ENCODE measurements at places on chromosomes 12 and 14.

GRCh38 chr12:45388545-45388944 lies 172.7 kb downstream of the ANO6 start:
- DNase-seq = no peak

DNA sequence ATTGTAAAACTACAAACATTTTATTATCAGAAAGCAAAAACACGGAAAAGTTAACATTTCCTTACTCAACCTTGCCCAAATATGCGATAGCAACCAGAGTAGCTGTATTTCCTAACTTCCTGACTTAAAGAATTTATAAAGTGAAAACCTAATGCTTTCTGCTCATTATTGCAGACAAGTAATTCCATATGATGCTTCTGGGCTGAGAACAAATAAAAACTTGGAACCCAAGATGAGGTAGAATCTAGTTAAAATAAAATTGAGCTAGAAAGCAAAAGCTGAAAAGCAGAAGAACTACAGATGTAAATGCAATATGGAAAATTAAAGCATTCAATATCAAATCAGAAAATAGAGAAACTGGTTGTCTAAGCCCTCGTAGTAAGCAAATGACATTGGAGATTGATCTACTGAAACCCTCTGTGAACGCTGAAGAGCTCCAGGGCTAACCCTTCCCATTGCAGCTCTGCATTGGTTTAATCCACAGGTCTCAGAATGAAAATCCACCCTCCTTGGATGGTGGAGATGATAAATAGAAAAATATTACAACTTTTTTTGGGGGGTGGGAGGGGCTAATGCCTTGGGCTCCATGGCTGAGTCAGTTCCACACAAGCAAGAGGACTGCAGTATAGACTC lies 40.7 kb downstream of the CORO1C start:
- no peak for DNase-seq

GRCh38 chr12:25629341-25629740 lies 76.3 kb upstream of the LMNTD1 start:
- DNase-seq = no peak

- no peak for DNase-seq
Observed at GRCh38 chr12:123941624-123942237, 30.9 kb downstream of the CCDC92 start.

- DNase-seq = no peak
Observed at GRCh38 chr12:101935890-101936746, 58.7 kb downstream of the DRAM1 start.

DNA sequence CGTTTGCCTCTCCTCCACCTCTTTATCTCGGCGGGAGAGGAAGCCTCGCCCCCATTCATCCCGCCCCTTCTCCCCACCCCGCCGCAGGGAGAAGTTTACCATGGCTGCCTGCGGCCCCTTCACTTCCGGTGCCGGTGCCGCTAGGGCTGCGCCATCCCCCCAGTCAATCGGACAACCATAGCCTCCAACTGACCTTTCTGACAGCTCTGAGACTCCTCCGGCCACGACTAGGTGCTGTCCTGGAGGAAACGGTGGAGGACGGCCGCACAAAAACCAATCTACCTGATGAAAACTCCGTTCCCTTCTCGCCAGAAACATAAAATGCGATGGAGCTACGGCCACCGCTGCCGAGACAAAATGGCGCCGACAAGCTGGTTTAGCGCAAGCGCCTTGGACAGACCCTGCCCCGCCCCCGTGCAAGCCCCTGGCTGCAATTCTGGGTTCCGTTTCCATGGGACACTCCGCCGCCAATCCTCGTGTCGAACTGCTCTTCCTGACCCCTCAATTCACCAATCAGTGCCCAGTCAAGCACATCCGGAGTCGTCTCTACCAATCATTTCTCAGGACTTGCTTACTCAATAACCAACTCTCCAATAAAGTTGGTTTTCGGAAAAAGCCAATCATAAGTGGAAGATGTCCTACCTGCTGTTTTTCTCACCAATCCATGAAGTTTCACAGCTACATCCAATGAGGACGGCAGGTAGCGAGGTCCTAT lies 436 bp upstream of the ARID4A start:
- peak; percentile 97 for DNase-seq

- DNase-seq = no peak
Observed at GRCh38 chr12:27984275-27984674, 11.7 kb upstream of the PTHLH start.

GRCh38 chr12:103475073-103475472 lies 20.7 kb downstream of the C12orf42 start:
- no peak for DNase-seq

- DNase-seq = no peak
Observed at GRCh38 chr12:121810234-121810817, 6.5 kb downstream of the SETD1B start.

DNA sequence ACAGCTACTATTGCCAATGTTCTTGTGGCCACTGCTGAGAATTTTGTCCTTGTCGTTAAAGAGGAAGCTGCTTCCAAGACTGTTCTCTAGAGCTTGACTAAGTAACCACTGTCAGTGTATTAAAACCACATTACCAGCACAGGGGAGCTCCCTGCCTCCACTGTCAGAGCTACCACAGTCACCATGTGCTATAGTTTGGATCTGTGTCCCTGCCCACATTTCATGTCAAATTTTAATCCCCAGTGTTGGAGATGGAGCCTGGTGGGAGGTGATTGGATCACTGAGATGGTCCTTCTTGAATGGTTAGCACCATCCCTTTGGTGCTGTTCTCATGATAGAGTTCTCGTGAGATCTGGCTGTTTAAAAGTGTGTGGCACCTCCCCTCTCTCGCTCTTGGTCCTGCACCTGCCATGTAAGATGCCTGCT lies 23.2 kb upstream of the RAP1B start:
- peak; percentile 24 for DNase-seq

- no peak for DNase-seq
Observed at GRCh38 chr12:129467726-129468125, 436.1 kb downstream of the TMEM132D start.

DNA sequence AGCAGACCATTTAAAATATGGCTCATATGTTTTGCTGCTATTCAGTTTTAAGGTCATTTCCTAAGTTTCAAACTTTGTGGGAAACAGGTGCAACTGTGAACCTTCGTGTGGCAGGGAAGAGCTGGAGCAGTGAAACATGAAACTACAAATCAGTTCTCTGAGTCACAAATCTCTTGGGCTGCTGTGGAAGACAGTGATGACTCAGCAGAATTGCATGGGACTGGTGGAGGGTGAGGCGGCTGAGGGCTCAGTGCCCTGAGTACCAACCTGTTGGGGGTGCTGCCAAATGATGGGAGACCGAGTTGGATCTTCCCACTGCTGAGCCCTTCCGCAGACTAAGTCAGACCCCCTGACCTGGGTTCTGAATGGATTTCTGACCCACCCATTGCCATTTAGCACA lies 8.4 kb upstream of the CALM1 start:
- no peak for DNase-seq

- no peak for DNase-seq
Observed at GRCh38 chr12:95143621-95144205, 70.3 kb upstream of the NR2C1 start.

- DNase-seq = no peak
Observed at GRCh38 chr14:60661721-60662120, 12.4 kb upstream of the SIX1 start.

DNA sequence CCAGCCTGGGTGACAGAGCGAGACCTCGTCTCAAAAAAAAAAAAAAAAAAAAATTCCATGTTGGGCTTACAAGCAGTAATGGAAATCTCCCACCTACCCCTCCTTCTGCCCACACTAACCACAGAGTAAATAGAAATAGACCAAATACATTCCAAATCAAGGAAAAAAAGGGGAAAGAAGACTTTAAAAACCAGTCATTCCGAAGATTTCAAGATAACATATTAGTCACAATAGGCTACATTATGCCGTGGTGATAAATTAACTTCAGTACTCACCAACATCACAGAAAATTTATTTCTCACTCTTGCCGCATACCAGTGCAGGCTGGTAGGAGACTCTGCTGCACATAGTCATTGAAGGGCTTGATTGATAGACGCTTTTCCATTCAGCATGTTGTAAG lies 15.5 kb upstream of the ETV6 start:
- DNase-seq = no peak

DNA sequence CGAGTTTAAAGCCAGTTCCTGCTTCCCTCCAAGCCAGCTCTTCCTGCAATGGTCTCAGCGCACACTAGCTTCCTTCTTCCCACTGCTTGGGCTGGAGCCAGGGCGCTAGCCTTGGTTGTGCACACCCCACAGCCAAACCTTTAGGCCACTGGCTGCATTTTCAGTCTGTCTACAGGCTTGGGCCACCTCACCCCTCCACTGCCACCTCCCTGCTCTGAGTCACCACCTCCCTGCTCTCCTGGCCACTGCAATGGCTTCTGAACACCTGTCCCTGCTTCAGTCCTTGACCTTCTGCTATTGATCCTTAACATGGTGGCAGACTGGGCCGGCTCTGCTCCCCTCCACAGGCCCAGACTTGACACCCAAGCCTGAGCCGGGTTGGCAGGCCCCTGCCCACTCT lies 151.1 kb downstream of the RBM19 start:
- no peak for DNase-seq

DNA sequence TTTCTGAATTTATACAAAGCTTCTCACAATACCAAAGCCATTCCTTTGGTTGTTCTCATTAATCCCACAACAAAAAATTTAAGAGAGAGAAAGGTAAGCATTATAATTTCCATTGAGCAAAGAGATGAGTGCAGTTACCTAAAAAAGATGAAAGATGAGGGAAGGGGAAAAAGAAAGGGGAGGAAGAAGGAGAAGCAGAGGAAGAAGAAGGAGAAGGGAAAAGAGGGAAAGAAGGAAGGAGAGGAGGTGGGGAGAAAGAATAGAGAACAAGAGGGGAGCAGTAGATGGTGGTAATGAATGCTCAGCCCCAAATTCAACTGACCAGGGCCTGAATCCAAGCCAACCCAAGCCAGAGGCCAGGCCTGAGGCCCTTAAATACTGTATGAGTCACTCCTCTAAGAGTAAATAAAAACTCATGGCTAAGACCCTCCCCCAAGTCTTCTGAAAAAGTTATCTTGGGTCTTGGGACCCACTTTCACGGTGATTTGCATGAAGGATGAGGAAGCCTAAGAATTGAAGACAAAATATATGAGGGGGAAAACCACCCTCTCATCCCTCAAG lies 144.6 kb downstream of the ITPR2 start:
- DNase-seq = no peak

DNA sequence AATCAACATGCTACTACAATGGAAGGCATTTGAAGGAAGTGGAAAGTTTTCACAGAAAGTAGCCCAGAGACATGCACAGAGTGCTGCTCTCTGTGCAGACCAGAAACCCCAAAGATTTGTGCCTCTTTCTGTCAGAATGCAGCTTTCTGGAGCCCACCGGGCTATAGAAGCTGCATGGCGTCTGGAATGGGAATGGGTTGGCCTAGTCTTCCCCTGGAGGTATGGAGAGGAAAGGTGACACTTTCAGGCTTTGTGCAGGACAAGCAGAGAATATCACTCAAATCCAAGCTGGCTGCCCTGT lies 21.3 kb upstream of the ZFP36L1 start:
- DNase-seq = no peak

DNA sequence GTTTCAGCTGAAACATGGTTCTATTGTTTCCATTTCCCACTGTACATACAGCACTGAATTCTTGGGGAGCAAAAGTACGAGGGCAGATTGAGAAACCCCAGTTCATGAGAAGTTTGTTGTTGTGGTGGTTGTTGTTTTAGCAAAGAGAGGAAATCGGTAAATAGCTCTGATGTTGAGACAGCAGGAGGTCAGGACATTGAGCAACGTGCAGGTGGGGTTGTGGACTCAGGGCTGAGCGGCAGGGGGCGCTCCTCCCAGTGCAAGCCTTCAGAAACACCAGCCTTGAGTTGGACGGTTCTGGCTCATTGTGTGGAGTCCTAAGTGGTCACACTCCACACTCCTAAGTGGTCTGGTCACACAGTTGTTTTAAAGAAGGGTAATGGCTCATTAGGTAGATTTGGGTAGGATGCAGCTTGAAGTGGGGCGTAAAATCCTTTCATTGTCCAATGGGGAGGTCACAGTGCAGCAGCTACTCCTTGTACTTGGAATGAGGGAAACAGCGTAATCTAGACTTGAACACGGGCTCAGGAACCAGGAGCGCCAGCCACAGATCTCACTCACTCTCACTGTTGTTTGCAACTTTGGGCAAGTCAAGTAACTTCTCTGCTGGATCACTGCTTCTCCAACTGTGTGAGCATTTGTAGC lies 14.5 kb upstream of the PWP1 start:
- DNase-seq = peak; percentile 38

- no peak for DNase-seq
Observed at GRCh38 chr12:100716945-100717732, 77.4 kb upstream of the ANO4 start.

DNA sequence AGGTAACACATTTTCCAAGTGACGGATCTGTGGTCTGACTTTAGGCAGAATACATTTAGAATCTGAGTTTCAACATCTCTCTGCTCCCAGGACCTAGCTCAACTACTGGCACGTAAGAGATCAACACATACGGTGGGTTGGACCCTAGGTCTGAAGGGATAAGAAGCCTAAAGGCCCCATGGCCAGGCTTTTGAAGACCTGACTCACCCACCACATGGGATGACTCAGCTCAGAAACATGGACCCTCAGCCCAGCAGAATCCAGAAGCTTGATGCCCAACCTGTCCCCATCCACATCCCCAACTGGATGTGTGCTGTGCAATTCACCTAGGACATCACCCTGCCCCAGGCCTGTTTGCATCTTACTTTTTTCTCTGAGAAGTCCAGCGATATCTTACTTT lies 770.2 kb downstream of the BCL11B start:
- no peak for DNase-seq

DNA sequence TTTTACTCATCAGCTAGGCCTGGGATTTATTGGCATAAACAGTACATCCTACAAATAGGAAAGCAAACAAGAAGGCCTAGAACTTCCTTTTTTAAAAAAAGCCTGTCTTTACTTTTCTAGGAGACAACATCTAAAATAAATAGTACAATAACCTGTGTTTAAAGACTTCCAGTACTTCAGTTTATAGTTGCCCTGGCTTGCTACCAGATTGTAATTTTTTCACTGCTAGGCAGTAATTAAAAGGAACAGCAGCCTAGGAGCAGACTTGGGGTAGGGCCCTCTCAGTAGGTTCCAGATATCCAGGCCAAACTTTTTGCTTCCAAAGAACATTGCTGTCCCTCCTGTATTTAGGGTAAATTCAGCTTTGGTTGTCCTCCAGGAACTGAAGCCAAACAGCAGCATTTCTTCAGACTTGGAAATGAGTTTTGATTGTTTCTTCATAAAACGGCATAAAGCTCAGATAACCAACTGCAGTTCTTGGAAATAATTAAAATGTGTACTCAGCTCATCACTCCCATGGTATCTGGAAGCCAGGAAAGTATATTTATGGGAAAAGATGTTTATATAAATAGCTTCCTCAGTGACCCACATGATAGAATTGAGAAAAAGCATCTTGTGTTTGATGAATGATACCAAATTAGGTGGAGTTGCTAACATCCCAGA lies 61.7 kb downstream of the PPP1R36 start:
- no peak for DNase-seq

GRCh38 chr12:79358716-79359300 lies 332.0 kb downstream of the PAWR start:
- DNase-seq = no peak

GRCh38 chr12:40011775-40012129 lies 94.1 kb downstream of the SLC2A13 start:
- no peak for DNase-seq

DNA sequence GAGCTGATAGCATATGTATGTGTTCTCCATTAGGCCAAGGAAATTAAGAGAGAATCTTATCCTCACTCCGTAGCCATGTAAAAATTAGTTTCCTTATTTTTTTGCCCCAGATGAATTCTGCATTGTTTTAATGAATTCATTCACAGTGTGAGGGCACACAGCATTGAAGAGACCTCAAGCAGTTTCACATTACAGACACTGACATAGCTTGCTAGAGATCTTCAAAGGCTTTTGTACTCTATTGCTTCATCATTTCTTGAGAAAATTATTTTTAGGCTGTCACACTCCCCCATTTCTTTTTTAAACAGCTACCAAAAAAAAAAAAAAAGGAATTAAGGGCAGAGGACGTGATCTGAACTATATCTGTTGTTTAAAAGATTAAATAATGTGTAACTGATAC lies 251.1 kb downstream of the BCAT1 start:
- no peak for DNase-seq

Measured in activated T-cell treated with anti-CD3 and anti-CD28 coated beads for 48 hours (primary cell).